ENCODE measurements at places on chromosomes 3 and 15.
A peak's percentile ranks its signal among the peaks of the same experiment; 100 is the strongest.

GRCh38 chr15:78615151-78615589 is 5.6 kb downstream of the CHRNA3 start:
- DNase-seq: no peak

DNA sequence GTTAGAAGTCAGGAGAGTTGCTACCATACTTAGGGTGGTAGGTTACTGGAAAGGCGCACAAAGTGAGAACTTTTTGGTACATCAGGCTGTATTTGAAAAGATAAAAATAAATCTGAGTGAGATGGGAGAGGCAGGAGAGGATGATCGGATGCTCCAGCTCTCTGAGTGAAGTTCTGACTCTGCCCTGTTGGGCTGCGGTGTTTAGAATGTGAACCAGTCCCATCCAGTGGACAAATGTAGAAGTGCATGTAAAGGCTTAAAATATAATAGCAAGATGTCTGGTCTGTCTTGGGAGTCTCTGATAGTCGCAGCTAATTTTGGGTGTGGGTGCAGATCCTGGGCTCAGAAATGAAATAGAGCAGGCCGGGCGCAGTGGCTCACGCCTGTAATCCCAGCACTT is 30.4 kb downstream of the ACKR2 start:
- peak; percentile 45 for DNase-seq

GRCh38 chr15:57235873-57236272 is 140.4 kb upstream of the CGNL1 start:
- DNase-seq: peak; percentile 93

- no peak for DNase-seq
These were observed 263.3 kb downstream of the NEK10 start for GRCh38 chr3:27105904-27106303.

GRCh38 chr15:92082006-92082843 is 228.7 kb downstream of the SLCO3A1 start:
- peak; percentile 66 for DNase-seq

DNA sequence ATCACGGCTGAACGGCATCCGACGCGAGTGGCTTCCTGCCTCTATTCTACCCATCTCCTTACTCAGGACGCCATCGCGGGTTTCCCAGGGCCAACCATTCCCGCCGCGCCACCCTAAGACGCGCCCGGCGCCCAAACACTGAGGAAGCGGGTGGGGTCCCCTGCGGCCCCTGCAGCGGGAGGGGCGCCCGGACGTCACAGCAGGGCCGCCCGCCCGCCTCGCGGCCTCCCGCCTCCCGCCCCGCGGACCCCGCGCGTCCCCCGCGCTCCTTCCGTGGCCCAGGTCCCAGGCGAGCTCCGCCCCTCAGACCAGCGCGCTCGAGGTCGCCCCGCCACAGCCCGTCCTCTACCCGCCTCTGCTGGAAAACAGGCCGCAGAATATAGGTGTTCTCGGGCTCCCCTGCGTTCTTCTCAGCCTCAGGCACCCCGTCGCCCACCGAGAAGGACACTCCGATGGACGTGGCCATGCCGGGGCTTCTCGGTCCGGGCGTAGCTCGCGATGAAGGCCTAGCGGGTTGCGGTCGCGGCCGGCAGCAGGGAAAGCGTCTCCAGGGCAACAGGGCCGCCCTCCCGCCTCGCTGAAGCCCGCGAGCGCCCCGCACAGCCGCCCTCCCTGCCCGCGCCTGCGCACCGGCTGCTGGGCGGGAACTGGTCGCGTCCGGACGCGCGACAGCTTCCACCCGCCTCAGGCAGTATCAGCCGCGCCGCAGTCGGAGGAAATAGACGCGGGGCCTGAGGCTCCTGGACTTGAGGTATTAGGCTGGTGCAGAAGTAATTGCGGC is at the start of gene DYNLT2B:
TSS of gene DYNLT2B (minus strand) at position 554 of the 781 bp plus-strand sequence. CDS start at position 466, 88 bp downstream.
- peak; percentile 88 for DNase-seq

- DNase-seq: peak; percentile 91
These were observed 17.0 kb upstream of the AVEN start for GRCh38 chr15:34055868-34056595.

DNA sequence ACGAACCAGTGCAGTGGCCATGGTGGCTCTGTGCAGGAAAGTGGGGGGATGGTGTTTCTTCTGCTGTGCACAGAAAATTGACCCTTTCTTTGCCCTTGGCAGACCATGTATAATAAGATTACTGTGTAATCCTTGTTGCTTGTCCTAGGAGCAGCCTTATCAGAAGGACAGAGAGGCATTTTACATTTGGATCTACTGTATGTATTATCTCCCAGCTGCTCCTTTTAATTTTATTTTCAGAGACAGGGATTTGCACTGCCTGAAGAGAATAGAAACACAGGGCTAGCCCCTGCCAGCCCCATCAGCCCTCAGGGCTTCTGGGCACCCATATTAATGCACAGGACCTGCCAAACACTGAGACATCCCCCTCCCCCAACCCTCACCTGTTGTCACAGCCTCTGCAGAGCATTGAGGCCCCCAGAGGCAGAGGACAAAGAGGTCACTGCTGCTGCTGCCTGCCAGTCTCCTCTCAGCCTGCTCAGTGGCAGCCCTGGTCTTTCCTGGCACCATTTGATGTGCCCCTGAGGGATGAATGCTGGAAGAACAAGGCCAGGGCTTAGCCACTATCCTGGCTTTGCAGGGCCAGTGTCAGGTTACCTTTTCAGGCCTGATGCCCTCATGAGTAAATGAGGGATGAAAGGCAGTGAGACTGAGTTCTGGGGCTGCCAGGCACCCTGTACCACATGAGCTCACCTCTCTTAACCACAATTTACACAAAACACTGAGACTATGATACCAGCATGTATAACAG is 533.4 kb downstream of the NTRK3 start:
- DNase-seq: no peak

DNA sequence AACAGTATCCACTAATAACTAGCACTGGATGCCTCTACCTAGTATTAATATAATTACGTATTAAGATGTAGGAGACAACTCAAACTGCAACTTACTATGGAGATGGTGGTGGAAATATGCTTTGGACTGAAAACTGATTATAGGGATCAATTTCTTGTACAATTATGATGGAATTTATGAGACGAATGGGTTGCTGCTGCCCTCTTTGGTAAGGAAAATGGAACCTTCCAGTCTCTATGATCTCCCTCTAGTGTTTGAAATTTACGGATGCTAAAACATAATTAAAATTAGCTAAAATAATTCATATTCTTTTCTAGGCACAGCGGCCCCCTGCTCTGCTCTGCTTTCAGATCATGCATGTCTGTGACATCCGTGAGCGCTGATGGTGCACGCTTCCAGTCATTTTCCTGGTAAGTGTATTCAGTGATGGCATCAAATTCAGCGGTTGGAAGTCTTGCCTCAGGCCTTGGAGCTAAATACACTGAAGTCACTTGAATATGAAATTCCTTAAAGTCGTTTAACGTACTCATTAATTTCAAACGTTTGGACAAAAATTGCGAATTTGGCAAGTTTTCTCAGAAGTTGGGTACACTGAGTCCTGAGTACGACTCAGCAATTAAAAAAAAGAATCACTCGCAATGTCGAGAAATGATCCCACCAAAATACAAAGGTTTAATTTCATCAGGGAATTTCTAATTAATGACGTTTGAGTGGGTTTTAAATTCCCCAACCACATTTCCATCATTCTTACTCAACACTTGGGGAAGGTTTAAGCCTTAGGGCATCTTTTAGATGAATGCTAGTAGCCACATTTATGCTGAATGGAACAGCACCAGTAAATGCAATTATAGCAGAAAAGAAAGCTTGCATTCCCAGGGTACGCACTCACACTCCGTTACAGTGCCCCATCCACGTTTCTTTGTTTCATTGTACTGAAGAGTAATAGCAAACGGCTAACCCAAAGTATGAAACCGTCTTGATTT is 132.6 kb downstream of the NR2F2 start:
- no peak for DNase-seq

DNA sequence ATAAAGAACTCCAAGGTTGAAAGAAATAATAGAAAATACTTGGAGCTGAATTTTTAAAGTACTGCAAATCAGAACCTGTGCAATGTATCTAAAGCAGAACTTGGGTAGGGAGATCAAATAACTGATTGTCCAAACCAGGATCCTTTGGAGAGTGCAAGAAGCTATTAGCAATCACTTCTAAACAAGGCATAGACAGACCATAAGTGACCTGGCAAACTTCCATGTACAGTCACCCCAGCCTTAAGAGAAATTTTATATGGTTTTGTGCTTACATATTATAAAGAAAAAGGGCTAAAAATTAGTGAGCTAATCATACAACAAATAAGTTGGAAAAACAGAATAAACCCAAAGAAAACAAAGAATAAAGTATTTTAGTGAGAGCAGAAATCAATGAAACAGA is 35.2 kb downstream of the ETV5 start:
- DNase-seq: no peak

GRCh38 chr15:62962101-62962995 is 80.2 kb upstream of the TPM1 start:
- DNase-seq: no peak

DNA sequence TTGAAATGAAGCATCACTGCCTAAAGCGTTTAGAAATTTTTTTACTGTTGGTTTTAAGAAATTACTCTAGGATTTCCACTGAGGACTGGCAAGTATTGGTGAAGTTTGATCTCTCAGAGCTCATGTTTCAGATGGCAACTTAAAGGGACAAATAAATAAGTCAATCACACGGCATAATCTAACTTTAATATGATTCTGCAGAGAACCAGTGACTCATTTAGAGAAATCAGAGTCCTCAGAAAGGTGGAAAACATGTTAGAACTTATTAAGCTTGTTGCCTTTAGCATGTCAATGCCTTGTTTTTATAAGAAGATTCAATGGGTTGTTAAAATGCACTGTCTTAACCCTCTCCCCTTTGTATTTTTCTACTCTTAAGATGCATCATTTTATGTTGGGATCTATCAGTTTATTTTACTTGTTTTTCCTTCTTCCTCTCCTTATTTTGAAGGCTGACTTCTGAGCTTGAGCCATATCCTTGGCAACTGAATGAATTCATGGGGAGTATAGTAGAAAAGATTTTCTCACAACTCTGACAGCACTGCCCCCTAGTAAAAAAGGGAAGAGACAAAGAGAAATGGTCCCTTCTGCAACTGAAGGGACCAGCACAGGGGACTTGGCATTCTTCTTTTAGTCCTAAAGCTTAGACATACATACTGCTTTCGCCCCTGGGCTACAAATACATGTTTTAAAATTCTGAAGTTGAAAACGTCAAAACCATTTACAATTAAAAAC is 431.2 kb downstream of the LPP start:
- DNase-seq: no peak

DNA sequence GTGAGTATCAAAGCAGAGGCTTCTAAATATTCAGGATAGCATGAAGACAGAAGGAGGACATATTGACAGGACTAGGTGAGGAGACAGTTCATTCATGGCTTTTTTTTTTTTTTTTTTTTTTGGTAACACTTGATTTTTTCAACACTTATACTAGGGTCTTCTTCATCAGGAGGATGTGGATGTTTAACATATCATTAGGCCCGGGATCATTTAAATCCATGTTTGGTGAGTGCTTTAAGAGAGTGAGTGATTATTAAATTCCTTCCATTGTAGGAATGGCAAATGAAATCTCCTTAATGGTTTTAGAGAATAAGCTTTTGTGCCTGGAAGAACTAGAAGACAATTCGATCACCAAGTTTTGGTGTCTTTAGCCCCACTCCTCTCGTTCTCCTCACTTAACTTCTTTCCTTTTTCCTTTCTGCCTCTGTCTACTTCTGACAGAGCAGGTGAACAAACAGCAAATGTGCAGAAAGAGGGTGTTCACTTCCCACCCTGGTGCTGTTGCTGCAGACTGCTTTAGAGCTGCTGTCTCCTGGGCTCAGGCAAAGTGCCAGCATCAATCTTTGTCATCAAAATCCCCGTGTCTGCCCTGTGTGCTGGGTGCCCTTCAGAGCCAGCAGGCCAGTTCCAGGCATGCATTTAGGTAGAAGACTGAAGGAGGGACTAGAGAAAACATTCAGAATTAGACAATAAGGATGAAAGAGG is 35.6 kb upstream of the RAB11A start:
- DNase-seq: no peak

DNA sequence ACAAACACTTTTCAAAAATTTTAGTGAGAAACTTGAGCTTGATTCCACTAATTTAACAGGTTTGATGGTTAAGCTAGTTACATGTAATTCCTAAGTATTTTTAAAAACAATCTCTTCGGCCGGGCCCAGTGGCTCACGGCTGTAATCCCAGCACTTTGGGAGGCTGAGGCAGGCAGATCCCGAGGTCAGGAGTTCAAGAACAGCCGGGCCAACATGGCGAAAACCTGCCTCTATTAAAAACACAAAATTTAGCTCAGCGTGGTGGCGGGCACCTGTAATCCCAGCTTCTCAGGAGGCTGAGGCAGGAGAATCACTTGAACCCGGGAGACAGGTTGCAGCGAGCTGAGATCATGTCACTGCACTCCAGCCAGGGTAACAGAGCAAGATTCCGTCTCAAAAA is 25.3 kb downstream of the TRA2B start:
- DNase-seq: no peak

- peak; percentile 92 for DNase-seq
These were observed 254.6 kb downstream of the UACA start for GRCh38 chr15:70508561-70509281.

- no peak for DNase-seq
These were observed 40.7 kb upstream of the RSL24D1 start for GRCh38 chr15:55237219-55238130.

DNA sequence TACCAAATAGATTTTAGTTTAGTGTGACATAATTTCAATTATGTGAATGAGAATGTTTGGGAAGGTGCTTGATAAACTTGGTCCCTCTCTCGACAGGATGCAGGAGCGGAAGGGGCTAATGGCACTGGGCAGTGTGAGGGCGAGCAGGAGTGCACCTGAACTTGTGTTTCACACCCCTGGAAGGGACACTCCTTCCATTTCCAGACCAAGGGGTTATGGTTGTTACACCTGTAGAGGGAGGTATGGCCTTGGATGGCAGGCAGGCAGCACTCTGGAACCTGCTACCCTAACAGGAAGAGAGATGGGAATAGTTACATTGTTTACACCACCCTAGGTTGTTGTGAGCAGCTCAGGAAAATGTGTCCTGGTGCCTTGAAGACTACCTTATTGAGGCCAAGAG is 22.1 kb downstream of the SYNM start:
- DNase-seq: no peak

GRCh38 chr3:54069961-54070360 is 52.4 kb upstream of the CACNA2D3 start:
- no peak for DNase-seq

DNA sequence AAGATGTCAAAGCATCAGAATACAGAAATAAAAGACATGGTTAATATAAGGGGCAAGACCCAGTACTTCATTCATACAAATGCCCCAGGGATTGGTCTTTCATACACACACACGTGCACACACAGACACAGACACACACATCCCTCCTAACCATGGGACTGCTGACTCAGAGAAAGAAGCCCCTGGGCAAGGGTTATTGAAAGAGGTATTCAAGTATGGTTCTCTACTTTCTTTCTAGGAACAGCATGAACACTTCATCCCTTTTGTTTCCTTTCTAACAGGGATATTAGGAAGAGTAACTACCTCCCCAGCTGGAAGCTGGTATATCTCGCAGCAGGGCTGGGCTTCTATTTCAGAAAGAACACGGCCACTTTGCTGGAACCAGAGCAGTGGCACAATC is 33.2 kb upstream of the ZFAND6 start:
- no peak for DNase-seq

DNA sequence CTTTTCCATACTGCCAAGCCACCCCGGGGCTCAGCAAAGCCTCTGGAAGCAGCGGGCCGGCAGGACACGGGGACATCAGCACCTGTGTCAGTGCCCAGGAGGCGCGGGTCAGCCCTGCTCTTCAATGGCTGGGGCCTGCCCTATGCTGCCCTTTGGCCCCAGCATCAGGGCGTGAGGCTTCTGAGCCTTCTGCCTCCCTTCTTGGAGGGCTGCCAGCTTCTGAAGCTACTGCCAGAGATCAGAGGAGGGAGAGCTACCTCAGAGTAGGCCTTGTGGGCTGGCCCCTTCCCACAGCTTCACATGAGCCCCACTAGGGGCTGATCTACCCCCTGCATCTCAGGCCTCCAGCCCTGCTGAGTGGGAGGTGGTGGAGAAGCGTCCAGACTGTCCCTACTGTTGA is 13.0 kb upstream of the TMEM115 start:
- no peak for DNase-seq

Data from fibroblast of skin of right quadriceps (primary cell).